ENCODE measurements at places on chromosomes 2 and 18.
A peak's percentile ranks its signal among the peaks of the same experiment; 100 is the strongest.

DNA sequence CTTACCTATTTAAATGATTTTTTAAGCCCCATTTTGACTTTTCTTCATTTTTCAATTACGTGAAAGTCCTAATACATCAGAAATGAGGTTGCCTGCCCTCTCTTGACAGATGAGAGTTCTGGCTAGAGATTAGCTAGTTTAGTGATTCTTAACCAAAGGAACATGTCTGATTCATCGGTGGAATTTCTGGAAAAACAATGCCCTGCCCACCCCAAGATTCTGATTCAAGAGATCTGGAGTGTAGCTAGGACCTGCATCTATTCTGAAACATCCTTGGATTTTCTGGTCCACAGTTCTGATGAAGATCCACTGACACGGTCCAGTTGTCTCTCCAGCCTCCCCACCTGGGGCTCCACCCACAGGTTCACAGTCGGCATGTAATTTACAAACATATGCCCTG lies 111.2 kb downstream of the KLF7 start:
- DNase-seq = no peak

- no peak for DNase-seq
Observed at GRCh38 chr2:70746094-70746974, 21.7 kb downstream of the ADD2 start.

DNA sequence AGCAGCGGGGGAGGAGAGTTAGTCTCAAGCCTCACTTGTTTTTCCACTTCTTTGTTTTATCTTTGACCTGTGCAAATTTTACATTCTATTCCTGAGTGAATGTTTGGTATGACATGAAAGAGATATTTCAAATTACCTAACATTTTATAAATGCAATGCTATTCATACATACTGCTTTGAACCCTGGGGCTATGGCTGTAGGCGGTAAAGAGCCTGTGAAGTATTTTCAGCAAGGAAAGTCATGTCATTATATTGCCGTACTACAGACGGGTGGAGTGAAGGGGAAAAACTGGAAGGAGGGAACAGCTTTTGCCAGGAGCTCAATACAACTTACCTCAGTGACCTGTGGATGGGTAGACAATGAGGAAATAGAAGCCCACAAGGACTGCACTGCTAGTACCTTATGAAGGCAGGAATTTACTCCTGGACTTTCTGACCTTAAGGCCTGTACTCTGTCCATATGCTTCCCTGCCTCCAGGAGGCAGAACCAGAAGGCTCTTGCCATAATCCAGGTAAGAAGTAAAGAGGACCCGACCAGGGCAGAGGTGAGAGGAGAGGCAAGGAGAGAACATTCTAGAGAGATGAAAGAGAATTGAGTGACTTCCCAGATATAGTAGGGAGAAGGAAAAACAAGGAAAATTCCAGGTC lies 28.4 kb upstream of the TET3 start:
- DNase-seq = no peak

GRCh38 chr2:164840930-164841718 lies 499 bp downstream of the COBLL1 start:
- DNase-seq = peak; percentile 66

DNA sequence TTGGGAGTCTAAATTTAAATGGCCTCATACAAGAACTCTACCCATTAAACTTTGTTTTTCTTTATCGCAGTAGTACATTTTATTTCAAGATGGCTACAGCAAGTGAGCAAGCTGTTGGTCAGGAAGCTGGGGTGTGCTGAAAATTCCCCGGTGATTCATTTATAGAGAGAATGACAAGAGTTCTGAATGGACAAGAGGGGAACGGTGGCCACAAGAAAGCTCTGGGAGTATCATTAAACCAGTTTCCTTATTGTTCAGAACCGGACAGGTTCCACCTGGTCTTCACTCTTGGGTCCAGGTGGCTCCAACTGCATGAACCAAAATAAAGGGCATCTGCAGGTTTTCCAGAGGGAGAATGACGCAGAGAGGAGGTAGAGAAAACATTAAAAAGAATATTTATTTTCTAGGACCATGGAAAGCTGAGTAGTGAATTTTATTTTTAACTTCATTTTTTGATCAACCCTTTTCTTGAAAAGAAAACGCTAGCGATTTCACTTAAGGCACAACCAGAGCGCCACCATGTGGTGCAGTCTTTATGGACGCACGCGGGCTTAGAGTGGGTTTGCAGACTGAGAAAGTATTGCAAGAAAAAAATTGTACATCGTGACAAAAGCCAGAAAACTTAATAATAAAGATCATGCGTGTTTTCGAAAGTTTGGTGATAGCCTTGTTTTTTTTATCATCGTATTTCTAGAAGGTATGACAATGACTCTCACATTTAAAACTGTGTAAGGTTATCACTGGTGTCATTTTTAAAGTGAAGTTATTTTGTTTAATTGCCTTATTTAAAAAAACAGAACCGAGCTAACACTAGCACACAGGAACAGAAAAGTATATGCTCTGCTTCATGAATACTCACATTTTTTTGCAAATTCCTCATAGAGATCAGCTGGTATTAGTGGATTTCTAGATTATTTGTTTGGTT lies 97.9 kb upstream of the NOL4 start:
- DNase-seq = peak; percentile 33

DNA sequence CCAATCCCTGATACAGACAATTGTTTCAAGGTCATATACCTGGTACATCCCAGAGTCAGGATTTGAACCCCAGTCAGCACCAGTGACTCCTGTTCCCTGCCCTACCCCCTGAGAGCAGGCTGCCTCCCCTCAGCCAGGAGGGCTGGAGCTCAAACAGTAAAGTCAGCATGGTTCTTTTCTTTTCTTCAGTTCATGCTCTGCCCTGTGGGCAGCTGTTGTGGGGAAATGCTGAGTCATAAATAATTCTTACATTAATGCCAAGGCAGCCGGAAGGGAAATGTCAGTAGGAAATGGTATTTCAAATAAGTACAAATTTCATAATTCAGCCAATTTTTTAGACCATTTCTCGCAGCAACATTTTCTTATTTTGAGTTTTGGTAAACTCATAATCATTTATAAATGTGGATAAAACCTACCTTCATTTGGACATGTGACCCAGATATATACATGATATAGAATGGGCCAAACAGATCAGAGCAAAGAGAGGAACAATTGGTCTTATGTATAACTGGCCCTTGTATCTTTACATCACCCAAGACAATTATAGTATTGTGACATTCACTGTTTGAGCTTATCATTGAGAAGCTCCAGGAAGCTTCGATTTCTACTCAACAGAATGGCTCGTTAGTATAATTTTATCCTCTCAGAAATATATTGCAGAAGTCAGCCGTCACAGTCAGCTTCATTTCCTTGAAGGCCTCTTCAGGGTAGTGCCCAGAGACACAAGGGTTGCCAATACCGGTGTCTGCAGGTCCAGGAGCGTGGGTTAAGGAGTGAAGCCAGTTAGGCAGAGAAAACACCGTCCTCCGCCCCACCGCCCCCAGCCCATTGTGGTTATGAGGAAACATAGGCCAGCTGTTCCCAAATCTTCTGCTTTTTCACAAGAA lies 28.0 kb upstream of the SCYGR1 start:
- DNase-seq = peak; percentile 86

- no peak for DNase-seq
Observed at GRCh38 chr18:44041961-44042360, 638.7 kb upstream of the SETBP1 start.

GRCh38 chr2:77104554-77104953 lies 417.6 kb downstream of the LRRTM4 start:
- DNase-seq = no peak

DNA sequence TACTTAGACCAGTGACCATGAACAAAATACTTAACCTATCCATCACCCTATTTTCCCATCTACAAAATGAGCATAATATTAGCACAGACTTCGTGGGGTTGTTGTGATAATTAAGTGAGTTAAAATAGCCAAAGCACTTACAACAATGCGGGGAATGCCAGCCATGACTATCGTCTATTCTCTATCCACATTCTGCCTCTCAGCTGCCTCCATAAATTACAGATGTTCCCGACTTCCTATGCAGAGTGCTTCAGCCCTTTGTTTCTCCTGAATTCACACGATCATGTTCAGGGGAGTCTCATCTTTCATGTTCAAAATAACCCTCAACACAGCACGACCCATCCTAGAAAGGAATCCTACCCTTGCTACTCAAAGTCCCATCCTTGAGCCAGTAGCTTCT lies 211.6 kb downstream of the EN1 start:
- DNase-seq = no peak

DNA sequence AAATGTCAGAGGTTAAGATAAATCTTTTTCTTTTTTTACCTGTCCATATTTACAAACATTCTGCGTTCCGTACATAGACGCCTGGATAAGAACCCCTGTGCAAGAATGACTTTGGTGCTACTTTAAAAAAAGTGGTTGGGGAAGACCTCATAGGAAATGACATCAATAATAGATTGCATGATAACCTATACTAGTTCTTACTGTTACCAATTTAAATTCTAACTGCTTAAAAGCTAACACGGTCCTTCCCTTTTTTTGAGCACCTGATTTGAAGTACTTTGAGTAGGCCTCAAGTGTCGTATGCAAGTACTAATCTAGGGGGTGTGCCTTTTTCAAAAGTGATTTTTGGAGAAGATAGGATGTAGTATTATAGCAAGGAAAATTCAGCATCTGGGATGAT lies 2.1 kb downstream of the SLC39A10 start:
- DNase-seq = peak; percentile 17

- DNase-seq = no peak
Observed at GRCh38 chr2:237096911-237097310, 11.2 kb downstream of the COPS8 start.

- peak; percentile 76 for DNase-seq
Observed at GRCh38 chr2:65057391-65058052, 1.3 kb downstream of the CEP68 start.

GRCh38 chr2:72846171-72847095 lies 20.6 kb upstream of the EXOC6B start:
- DNase-seq = no peak

DNA sequence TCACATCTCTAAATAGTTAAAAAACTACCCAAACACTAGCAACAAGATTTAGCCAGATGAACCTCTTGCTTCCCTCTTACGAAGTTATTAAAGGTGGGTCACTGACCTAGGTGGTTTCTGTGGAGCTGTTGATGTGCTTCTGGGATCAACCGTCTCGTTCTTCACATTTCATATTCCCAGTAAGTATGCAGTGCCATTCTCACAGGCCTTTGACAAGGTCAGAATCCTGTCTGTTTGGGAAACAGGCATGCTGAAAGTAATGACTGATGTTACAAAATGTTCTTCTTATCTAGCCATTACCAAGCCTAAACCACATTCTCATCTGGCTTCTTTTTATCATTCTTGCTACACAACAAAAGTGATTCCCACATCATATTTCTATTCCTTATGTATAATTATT lies 70.3 kb downstream of the WDR7 start:
- no peak for DNase-seq

DNA sequence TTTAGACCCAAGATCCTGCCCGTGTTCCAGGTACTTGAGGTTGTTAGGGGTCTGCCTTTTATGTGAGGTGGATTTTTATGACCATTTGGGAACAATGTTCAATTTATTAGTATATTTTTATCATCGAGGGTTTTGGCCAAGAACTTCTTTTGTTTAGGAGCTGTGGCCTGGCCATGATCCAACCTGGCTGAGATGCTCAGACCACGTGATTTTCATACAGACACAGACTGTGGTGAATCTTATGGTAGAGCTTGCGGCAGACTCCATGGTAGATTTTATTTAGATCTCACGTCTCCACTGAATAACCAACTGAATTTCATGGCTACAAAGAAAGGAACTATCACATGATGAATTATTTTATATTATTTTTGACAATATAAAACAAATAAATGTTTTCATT lies 405.5 kb upstream of the VWC2L start:
- no peak for DNase-seq

DNA sequence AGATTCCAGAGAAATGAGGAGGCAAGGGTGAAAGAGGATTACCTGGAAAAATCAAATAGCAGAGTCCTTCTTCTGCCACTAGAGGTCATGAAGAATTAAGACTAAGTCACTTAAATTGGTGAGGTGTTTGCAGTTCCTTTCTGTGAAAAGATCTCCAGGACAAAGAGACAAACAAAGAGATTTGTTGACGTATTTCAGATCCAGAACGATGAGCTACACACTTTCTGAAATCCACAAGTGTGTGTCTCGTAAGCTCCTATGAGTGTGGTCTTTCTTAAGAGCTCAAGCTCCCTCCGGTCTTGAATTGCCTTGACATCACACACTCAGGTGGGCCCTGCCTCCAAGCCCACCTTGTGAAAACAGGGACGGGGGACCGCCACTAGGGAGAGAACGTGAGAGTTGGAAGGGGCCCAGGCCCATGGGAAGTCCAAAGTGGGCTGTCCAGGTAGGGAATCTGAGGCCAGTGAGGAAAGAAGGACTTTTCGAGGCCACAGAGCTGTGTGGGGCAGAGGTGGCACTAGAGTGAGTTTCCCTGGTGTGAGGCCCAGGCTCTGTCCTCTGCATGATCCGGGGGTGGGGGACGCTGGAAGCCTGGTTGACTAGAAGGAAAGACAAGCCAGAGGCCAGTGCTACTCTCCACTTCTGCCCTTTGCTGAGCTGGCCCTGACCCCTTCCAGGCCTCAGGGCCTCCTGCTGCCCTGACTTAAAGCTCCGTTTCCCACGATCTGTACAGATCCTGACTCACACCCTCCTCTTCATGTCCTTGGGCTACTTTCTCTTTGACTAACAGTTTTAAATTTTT lies 168.1 kb upstream of the NCK2 start:
- DNase-seq = peak; percentile 13

DNA sequence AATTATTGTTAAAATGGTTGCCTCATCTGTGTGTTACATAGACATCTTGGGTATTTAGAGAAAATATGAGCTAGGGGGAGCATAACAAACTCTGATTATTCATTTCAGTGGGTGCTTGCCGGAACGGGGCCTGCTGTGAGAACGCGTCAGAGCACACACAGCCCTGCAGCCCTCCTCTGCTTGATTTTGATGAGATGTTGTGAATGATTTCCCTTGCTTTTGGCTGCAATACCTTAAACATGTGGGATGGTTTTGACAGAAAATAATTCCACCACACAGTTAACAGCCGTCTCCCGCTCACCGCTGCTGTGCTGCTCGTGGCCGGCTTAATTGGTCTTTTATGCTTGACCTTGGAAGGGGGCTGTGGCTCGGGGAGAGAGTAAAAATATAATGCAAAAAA lies 49.9 kb upstream of the TXNDC2 start:
- DNase-seq = no peak

DNA sequence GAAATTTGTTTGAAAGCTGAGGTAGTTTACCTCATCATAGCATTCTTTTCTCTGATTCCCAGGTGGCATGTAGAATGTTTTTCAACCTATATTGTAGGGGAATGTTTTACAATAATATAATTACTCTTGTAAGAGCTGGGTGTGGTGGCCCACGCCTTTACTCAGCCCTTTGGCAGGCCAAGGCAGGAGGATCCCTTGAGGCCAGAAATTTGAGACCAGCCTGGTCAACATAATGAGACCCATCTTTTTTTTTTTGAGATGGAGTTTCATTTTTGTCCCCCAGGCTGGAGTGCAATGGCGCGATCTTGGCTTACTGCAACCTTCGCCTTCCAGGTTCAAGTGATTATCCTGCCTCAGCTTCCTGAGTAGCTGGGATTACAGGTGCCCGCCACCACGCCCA lies 3.6 kb downstream of the USP39 start:
- no peak for DNase-seq

DNA sequence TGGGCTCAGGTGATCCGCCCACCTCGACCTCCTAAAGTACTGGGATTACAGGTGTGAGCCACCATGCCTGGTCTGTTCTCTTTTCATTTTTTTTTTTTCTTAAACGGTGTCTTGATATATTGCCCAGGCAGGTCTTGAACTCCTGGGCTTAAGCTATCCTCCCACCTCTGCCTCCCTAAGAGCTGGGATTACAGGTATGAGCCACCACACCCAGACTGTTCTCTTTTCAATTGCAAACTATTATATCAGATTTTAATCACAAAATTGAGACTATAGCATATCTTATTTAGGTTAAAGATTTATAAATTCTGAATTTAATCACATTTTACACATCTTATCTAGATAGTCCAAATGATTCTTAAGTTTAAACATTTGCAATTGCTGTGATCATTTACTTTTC lies 15.5 kb upstream of the ACTR2 start:
- no peak for DNase-seq

All from suppressor macrophage treated with lipopolysaccharide for 4 hours (primary cell).